ENCODE measurements at places on chromosomes 1 and 21.

DNA sequence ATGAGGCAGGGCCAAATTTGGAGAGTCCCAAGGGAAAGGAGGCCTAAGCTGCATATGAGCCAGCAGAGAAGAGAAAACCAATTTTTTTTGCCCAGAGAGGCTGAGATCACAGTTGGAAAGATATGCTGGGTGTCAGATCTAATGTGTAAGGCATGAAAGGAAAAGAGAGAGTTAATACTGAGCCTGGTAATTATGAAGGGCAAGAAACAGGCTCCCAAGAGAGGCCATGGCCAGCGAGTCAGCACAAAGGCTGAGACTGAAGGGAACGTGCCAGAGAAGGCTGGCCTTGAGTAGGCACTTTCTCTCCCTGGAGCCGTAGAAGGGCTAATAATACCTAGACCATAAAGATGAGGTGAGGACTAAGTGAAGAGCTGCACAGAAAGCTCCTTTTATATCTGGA is 31.8 kb upstream of the BEND5 start:
- DNase-seq: no peak

- DNase-seq: no peak
Observed at GRCh38 chr1:173354937-173355280, 122.2 kb upstream of the PRDX6 start.

DNA sequence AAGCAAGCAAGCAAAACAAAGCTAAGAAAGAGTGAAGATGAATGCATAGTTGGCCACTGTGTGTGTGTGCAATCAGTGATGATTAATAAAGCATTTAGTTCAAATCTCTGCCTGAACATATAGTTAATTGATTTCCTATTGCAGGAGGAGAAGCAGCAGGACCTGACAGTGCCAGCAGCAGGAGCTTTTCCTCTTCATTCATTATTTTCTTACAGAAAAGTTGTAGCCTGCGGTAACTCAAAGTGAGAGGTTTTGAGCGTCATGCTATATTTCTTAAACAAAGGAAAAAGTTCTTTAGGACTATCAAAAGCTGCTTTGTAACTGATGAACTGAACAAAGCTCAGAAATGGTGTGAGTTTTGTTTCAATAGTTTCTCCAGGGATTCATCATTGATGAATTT is 379.9 kb downstream of the PTBP2 start:
- DNase-seq: no peak

- no peak for DNase-seq
Observed at GRCh38 chr1:32984090-32984454, 19.5 kb upstream of the RNF19B start.

- no peak for DNase-seq
Observed at GRCh38 chr1:91804546-91805023, 81.4 kb downstream of the TGFBR3 start.

DNA sequence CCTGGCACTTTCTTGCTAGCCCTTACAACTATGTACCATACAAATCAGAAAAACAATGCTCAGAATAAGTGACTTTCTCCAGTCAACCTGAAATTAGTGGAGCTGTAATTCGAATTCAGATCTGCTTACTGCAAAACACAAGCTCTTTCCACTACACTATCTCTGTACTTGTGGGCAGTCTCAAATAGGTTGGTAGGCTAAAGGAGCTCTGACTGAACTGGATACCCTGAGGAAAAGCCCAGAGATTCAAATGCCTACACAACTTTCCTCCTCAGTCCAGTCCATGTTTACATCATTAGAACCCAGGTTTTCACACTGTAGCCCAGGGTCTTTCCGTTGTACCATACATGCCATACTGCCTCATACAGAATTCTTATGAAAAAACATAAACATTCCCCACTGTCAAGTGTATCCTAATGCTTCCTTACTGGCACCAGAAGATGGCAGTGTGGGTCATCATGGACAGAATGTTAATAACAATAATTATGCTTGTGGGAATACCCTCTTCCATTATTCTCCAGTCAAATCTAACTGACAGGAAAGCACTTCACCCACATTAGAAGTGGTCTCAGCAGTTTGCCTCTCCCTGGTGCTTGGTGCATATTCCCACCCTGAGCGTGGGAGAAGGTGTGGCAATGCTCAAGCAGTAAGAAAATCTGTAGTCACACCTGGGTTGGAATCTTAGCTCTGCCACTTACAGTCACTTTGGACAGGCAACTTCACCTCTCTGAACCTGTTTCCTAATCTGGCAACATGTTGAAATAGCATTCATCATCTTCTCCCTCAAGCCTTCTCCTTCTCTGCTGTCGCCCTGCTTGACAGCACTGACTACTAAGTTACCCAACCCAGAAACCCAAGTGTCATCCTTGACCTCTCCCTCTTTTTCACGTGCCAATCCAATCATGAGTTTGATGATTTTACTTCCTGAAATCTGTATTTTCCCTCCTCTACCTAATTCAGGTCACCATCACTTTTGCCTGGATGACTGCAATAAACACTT is 14.4 kb upstream of the ZFYVE9 start:
- peak; percentile 43 for DNase-seq

- DNase-seq: no peak
Observed at GRCh38 chr1:154857441-154858215, 12.5 kb downstream of the KCNN3 start.

DNA sequence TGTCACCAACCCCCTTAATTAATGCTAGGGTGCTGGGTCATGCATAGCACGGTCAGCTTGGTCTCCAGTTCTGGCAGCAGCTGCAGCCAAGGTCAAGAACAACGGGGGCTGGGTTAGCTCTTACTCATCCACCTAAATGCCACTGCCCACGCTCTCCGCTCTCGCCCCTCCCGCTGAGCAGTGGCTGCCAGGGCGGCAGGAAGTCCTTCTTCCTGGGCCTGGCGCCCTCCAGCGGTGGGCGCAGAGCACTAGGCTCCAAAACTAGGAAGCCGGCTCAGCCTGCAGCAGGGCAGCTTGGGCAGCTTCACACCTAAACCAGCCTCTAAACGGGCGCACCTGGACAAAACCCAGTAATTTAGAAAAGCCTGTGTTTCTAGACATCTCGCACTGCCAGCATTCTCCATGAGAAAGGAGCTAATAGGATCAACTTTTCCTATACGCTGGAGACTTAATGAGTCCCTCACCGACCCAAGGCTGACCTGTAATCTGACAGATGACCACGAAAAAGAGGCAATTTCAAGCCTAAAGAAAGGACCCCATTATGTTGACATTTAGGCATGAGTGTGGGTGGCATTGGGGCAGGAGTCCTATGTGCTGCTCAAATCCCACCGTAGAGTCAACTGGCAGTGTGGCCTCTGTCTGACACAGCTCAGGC is 78.4 kb upstream of the LRRN2 start:
- peak; percentile 17 for DNase-seq

GRCh38 chr21:46057710-46058241 is 40.1 kb upstream of the COL6A2 start:
- no peak for DNase-seq

GRCh38 chr1:228136901-228137300 is 3.2 kb upstream of the GUK1 start:
- no peak for DNase-seq

DNA sequence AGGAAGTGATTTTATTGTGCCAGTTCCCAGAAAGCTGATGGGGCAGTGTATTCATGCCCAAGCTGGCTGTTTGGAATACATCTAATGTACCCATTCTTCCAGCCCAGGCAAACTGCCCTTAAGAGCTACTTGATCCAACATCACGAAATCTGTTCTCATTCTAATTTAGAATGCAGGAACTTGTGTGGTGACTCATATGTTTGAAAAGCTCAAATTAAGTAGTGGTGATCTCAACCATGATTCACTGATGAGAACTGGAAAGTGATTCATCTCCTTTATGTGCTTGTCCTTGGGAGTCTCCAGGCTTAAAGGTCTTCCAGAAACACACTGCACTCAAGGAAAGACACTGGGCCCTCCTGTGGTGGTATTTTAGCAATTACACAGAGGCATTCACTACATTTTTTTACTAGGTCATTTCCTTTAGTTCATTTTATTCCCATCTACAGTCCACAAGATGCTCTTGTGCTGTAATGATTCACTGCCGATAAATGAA is 65.4 kb downstream of the RPE65 start:
- DNase-seq: no peak

DNA sequence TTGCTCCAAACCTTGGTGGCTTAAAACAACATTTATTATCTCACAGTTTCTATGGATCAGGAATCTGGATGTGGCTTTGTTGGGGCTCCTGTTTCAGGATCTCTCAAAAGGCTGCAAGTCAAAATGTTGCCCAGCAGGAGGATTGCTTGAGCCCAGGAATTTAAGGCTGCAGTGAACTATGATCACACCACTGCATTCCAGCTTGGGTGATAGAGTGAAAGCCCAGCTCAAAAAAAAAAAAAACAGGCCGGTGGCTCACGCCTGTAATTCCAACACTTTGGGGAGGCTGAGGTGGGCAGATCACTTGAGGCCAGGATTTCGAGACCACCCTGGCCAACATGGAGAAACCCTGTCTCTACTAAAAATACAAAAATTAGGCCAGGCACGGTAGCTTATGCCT is 30.0 kb downstream of the BCAS2 start:
- no peak for DNase-seq

- DNase-seq: no peak
Observed at GRCh38 chr1:35433714-35434113, 123.5 kb downstream of the KIAA0319L start.

GRCh38 chr21:34598931-34599400 is 15.9 kb downstream of the RCAN1 start:
- no peak for DNase-seq

DNA sequence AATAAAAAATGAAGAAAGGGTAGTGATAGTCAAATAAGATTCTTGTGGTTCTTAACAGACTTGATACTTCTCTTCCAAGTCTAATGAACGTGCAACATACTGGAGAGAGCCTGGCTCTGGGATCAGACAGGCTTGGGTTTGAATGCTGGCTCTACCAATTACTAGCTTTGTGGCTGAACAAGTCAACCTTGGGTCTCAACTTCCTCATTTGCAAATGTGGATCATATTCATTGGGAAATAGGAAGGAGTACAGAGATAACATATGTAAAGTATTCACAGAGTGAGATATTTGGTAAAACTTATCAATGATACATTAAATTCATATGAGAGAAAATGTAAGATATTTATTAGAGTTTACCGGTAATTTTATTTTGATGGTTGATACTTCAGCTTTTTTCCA is 2.0 kb downstream of the EDEM3 start:
- no peak for DNase-seq

- peak; percentile 80 for DNase-seq
Observed at GRCh38 chr1:228166170-228166936, 749 bp downstream of the IBA57 start.

DNA sequence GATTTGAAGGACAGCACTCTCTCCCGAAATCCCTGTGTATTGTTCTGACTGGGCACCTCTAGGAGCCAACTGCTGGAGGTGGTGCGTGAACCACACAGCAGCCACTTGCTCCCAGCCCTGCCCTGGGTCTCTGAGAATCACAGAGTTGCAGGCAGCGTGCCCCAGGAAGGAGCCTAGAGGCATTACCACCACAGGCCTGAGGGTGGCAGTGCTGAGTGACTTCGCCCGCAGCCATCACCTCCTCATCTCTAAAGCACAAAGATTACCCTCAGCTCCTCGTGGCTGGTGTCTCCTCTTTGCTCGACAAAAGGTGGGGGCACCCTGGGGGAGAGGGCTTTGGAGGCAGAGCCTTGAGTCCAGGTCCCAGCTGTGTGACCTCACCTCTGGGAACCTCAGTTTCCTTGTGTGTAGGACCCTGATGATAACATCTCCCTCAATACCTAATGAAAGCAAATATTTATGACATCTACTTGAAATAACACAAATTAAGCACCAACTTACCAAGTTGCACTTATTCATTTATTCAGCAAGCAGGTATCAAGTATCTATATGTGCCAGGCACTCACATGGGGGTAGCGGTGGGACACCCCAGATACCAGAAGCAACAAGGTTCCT is 86.3 kb downstream of the VWA5B1 start:
- no peak for DNase-seq

- no peak for DNase-seq
Observed at GRCh38 chr1:14321422-14321821, 277.1 kb upstream of the KAZN start.

DNA sequence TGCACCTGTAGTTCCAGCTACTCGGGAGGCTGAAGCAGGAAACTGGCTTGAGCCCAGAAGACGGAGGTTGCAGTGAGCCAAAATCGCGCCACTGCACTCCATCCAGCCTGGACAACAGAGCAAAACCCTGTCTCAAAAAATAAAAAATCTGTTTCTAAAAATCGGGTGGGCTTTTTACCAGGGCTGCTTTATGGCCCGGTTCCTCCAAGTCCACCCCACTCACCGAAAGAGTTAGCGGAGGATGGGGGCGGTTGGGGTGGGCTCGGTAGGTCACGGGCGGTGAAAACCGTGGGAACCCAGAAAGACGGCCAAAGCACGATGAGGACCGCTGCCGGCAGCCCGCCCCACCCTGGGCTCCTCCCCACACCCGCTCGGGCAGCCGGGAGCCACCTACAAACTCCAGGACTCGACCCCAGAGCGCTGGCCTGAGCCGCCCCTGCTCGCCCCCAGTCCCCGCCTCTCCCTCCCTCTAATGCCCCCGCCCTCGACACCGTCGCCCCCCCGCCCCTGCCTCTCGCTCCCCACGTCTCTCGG is 846 bp upstream of the PER3 start:
- no peak for DNase-seq
